Activated naive CD4-positive, alpha-beta T cell treated with anti-CD3 and anti-CD28 coated beads for 36 hours (primary cell): ENCODE measurements at places on chromosomes 2 and 18. TPM values are rescaled to one million over a fixed set of nuclear protein-coding genes. Genes with fewer than 3 reads are reported as not detected.

The ASPRV1 gene
- total RNA-seq, result 0.41 TPM

The SERPINB3 gene
- total RNA-seq, result not detected

- DNase-seq, result no peak
Measured at GRCh38 chr18:42296723-42297122, 341.7 kb downstream of the PIK3C3 start.

GRCh38 chr2:195414537-195415100, 242.4 kb upstream of the SLC39A10 start:
- DNase-seq, result no peak

DNA sequence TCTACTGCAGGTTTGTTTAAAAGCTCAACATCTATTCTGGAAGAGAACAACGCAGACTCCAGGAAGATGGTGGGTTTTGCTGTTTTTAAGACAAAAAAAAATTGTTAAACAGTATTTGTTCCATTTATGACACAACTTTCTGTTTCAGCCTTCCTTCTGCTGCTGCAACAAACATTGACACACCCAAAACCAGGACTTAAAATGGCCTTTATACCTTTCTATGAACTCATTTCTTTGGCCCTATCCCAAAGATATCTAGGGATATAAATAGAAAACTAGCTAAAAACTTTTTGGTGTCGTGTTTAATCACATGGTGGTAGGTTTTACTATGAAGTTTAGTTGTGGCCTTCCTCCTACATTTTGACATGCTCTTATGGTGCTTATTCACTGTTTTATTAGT, 964 bp upstream of the GALNT3 start:
- DNase-seq, result no peak

GRCh38 chr2:232687382-232688160, 9.6 kb upstream of the GIGYF2 start:
- no peak for DNase-seq

DNA sequence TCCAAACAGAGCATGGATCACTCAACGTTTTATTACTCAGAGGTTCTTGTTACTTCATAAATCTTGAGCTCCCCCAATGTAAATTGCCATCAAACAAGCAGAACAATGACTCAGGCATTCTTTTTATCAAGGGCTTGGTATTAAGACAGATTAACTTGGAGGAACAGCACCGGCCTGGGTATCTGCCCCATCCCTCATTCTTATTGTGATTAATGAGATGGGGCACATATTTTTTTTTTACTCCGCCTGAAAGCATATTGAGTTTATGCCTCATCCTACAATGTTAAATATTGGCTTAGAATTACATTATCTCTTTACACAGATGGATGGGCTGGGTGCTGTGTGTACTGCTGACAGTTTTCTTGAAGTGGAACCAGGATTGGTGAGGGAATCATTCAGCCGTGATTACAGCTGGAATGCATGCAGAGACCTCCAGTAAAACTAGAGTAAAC, 387.3 kb downstream of the CLIP4 start:
- DNase-seq, result no peak

DNA sequence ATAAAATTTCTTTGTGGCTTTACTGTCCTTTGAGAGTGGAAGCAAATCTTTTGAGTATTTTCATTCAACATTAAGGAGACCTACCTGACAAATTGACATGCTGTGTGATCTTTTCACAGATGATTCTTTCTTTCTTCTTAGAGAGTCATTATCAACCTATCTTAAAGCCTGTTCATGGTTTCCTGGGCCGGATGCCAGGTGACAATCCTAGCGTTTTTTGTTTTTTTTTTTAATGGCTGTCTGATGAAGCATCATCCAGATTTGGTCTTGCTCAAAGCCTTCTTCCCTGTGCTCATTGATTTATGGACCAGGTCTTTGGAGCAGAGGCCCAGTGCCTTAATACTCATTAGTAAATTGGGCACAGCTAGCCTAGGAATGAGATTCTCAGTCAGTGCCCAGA, 9.8 kb upstream of the MGAT5 start:
- no peak for DNase-seq

GRCh38 chr2:226030369-226030768, 630.9 kb downstream of the NYAP2 start:
- no peak for DNase-seq

- no peak for DNase-seq
Measured at GRCh38 chr18:48342581-48342980, 66.6 kb downstream of the ZBTB7C start.
